ENCODE measurements at places on chromosomes 1 and 21.

- no peak for DNase-seq
These were observed 59.6 kb downstream of the SMYD3 start for GRCh38 chr1:246447501-246447900.

DNA sequence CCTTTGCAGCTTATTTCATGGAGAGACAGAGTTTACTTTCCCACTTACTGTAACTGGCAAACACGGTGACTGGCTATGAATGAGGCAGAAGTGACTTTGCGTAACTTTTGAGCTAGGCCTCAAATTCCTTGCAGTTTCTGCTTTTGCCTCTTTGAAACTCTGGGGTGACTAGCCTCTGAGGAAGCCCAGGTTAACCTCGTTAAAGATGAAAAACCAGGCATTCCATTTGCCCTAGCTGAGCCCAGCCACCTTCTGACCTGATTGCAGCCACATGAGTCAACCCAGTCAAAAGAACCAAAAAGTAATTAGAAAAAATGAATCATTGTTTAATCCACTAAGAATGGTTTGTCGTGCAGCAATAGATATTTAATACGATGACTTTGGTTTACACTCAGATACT, 20.4 kb downstream of the PRMT6 start:
- DNase-seq = no peak

DNA sequence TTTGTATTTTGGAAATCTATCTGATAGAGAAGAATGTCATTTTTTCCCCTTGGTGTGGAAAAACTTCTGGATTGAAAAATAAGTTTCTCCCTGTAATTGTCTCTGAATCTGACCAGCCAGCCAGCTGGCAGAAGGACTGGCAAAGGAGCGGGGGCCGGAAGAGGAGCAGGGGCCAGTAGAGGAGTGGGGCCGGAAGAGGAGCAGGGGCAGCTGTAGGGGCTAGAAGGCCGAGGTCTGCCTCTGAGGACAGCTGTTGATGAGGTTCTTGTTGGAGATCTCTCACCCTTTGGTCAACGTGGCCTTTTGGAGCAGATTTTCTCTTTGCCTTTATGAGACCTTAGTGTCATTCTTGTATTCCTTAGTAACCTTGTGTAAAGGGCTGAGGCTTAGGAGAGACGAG, 121.8 kb downstream of the GALNT2 start:
- no peak for DNase-seq

DNA sequence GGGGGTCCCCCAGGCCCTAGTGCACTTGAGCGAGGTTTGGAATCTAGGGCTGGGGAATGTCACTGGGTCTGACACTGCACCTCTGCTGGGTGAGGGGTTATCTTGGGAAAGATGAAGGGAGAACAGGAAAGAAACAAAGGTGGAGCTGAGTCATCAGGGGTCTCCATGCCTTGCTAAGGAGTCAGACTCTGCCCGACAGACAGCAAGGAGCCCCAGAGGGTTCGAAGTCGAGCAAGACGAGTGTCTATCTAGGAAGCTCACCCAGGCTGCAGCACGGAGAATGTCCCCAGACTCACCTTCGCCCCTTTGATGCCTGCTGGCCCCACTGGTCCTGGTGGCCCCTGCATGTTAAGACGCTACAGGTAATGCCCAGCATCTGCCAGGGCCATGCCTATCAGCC, 18.0 kb downstream of the COL16A1 start:
- DNase-seq = no peak

GRCh38 chr1:55035904-55036303, 3.4 kb upstream of the PCSK9 start:
- no peak for DNase-seq

- DNase-seq = no peak
These were observed 2.6 kb upstream of the EEIG2 start for GRCh38 chr1:108557296-108557695.

DNA sequence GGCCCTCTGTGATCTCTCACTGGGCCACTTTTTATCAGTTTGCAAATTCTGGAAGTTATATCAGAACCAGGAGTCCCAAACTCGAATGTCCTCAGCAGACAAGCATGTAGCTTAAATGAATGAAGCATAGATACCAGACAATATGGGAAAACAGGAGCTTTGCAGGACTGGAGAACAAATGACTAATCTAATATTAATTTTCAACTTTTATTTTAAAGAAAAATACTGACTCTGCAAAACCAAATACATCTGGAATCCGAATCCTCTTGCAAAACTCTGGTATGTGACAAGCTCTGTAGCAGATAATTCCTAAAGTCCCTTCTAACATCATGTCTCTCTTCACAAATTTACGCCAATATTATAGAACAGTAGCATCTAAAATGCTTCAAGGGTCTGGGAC, 427.4 kb downstream of the TTLL7 start:
- DNase-seq = no peak

DNA sequence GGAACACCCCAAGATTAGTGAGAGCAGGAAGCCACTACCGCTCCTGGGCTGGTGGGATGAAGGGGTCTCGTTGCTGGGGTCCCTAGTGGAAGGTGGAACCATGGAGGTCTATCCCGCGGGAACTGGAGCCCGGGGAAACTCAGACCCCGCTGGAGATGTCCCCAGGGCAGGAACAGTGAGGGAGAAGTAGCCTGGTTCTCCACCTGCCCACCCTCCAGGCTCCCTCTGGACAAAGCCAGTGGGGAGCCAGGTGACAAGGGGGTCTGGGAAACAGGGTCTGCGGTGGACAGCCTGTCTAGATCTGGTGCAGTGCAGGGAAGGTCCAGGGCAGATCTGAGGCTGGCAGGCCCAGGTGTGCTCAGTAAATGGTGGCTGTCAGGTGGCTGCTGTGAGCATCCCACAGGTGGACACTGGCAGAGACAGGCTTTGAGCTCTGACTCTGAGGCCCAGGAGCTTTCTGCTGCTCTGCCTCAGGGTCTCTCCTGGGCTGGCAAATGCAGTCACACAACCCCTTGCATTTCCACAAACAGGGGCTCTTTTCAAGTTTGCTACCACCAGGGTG, 88.0 kb upstream of the TLR5 start:
- no peak for DNase-seq

- no peak for DNase-seq
These were observed 686.9 kb upstream of the NCAM2 start for GRCh38 chr21:20311234-20311787.

All from activated CD4-positive, alpha-beta T cell treated with anti-CD3 and anti-CD28 coated beads for 36 hours (primary cell).